ENCODE measurements at places on chromosomes 11 and 22.
A peak's percentile ranks its signal among the peaks of the same experiment; 100 is the strongest.

GRCh38 chr22:21018314-21018713 lies 3.3 kb downstream of the P2RX6 start:
- no peak for DNase-seq

GRCh38 chr11:116384876-116385275 lies 387.9 kb downstream of the BUD13 start:
- no peak for DNase-seq

DNA sequence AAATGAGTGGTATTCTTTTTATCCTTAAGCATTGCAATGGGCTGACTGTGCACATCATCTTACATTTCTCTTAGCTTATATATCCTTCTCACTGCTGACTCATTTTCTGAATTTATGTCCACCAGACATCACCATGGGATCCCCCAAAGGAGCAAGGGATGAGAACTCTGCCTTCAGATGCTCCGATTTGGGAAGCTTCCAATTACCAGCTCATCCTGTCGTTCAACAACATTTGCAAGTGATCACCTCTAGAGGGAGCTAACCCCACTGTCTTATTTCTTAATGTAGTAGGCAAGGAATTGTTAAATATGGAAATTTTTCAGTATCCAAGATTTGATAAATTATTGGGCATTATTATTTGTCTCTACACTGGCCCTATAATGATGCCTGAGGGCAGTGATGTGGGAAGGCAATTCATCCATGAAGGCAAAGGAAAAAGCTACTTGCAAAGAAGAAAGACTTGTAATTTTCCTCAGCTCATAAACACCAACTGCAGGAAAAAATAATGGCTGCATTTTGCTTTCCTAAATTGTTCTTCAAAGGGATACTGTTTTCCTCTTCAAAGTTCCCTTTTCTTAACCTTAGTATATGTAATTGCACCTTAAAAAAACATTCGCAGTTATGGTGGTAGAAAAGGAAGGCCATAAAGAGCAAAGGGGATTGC lies 102.4 kb upstream of the FSHB start:
- DNase-seq: no peak

DNA sequence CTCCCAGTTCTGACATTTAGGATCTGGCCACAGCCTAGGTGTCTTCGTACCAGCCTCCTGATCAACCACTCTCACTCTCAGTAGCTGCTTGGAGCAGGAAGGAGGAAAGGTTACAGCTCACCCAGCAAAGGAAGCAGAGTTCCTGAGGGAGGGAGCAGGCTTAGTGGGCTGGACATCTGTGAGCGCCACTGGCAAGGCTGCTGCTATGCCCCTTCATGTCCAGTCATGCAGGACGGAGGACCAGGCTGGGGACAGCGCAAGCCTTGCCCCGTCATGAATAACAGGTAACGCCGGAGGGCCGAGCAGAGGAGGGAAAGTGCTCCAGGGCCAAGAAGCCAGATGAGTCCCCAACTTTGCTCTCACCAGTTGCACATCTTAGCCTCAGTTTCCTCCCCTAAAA lies 25.8 kb downstream of the TPST2 start:
- no peak for DNase-seq

DNA sequence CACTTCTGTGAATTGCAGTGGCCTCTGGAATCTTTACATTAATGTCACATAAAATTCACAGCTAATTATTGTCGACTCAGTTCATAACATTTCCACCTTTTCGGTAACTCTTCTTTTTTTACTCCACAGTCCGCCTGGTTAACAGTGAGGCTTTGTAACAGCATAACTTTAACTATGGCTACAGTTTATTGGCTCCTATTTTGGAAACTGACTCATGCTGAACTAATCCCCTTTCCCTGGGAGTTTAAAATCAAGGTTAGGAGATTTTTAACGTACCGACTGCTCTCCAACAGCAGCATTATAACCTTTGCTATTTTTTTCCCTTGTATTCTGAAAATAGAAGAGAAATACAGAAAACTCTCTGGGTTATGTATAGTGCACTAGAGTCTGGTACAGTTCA lies 3.2 kb upstream of the POGLUT3 start:
- DNase-seq: no peak

DNA sequence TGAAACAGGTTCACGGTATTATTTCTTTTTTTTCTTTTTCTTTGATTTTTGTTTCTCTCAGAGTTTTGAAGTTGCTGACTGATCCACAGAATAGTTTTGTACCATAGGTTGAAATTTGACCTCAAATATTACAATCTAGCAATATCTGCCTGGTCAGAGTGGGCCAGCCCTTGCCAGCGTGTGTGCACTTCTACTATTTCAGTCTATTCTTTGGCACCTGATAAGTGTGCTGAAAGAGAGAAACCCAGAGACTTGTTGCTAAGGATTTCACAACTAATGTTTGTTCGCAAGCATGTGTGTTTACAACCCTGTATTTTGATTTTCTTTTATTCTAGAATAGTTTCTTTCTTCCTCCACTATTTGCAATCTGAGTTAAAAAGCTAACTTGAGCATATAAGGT lies 1125.2 kb upstream of the CNTN5 start:
- no peak for DNase-seq

DNA sequence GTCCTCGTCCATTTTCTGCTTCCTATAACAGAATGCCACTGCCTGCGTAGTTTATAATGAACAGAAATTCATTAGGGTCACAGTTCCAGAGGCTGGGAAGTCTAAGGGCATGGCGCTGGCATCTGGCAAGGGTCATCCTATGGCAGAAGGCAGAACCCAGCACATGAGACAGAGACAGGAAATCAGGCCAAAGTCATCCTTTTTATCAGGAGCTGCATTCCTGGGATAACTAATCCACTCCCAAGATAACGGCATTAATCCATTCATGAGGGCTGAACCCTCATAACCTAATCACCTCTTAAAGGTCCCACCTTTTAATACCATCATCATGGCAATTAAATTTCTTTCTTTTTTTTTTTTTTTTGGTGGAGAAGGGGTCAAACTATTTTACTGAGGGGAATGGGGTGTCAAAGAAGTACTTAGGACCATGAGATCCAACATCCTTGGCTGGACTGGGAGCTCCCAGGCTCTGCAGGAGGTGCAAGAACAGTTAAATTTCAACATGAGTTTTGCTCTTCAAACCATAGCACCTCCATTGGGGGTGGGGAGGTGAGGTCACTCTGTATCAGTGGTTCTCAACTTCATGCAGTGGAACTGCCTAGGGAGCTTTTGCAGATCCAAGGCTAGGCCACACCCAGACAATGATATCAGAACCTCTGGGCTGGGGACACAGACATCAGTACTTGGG lies 4.4 kb downstream of the TMEM109 start:
- no peak for DNase-seq

GRCh38 chr11:67227726-67228125 lies 38.5 kb upstream of the GRK2 start:
- DNase-seq: no peak

DNA sequence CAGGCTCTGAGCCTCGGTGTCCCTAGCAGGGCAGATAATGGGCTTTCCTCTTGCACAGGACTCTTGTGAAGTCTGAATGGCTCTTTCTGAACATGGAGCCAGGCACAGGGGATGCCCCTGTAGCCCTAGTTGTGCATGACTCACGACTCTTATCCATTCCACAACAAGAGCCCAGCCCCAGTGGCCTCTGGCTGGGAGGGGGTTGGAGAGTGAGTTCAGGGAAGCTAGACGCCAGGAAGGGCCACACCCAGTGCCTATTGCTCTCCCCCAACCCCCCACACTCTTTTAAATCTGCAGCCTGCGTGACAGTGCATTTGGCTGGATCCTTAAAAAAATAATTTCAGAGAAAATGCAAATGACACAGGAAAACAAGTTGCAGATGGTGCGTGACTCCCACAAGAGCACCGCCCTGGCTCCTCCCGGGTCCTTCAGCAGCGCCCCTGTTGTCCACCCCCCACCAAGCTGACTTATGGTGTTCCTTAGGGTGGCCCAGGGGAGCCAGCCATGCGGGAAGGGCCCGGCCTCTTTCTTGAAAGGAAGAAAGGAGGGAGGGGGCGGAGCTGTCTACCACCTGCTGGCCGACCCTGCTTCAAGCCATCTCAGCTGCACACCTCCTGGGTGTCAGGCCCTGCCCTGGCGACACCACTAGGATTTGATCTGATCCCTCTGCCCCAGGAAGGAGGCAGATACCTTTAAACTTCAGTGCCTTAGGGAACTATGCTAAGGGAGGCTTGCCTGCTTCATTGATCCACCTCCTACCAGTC lies 74.7 kb downstream of the MN1 start:
- no peak for DNase-seq

GRCh38 chr11:125337836-125338834 lies 157.9 kb downstream of the FEZ1 start:
- DNase-seq: no peak

GRCh38 chr11:108351468-108351867 lies 115.9 kb downstream of the C11orf65 start:
- DNase-seq: no peak

DNA sequence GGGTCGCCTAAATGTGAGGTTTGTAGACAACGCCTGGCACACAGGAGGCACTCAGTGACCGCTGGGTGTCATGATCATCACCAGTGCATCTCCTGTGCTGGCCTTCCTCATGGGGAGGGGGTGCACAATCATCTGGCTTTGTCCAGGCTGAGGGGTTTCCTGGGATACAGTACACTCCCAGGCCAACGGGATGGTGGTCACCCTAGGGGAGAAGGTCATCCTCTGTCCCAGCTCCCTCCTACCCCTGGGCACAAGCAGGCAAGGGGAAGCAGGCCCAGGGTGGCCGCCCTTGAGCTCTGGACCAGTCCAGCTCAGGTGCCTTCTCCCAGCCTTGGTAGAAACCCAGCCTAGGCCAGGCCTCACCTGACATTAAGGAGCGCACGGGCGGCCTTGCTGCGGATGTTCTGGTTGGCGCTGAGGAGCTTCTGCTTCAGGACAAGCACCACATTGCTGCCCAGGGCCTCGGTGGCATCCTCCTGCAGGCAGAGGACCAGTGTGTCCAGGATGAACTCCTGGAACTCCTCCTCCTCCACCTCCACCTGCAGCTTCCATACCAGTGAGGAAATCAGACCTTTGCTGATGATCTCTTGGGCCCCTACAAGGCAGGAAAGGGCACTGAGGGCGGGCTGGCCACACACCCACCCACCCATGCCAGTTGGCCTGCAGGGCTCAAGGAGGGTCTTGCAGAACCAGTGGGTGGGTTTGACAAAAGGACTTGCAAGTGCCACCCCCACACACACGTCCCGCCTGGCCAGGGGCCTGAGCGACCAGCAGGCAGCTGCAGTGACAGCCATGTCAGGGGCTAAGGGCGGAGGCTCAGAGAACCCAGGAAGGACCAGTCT lies 6.6 kb upstream of the GNAZ start:
- DNase-seq: no peak

- DNase-seq: no peak
Measured at GRCh38 chr22:42154293-42155052, 23.9 kb upstream of the CYP2D6 start.

DNA sequence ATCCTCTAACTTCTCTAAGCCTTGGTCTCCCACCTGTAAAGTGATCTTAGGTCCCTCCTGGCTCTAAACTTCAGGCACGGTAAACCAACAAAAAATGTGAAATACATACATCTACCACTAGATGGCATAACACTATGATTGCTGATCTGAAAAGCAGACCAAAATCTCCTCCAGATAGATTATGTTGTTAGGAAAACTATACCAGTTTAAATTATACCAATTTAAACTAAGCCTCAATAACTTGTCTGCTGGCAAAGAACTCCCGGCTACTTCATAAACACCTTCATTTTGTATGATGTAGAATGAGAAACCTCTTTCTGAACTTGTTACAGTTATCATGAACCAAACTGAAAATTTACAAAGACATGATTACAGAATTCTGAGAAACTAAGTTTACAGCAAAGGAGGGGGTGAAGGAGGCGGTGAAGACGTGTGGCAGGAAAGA lies 85.9 kb downstream of the SBF2 start:
- no peak for DNase-seq

DNA sequence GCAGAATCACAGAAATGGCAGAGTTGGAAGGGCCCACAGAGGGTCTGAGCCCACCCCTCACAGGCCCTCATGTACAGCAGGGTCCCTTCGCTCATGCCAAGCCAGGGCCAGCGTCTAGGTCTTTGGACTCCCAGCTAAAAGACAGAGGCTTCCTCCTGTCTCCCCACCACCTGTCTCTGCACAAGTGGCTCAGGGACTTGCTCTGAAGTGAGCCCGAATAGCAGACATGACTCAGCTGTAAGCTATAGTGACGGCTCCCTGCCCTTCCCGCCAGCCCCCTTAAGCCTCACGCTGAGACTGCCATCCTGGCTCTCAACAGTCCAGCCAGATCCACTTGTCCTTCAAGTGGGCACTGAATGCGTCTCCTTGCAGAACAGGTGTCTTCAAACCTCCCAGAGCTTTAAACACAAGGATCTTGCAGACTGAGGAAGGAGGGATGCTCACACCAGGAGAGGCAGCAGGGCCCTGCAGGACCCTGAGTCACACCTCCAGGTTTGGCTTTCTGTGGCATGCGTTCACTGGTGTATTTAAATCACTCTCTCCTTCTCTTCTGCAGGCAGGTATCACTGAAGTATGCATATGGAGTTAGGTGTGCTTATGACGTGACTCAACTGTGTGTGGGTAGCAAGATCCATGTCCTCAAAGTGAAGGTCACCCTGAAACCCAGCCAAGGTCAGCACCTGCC lies 154.9 kb downstream of the CACNA1I start:
- no peak for DNase-seq

- DNase-seq: no peak
Measured at GRCh38 chr11:2777386-2777785, 77.6 kb upstream of the KCNQ1OT1 start.

DNA sequence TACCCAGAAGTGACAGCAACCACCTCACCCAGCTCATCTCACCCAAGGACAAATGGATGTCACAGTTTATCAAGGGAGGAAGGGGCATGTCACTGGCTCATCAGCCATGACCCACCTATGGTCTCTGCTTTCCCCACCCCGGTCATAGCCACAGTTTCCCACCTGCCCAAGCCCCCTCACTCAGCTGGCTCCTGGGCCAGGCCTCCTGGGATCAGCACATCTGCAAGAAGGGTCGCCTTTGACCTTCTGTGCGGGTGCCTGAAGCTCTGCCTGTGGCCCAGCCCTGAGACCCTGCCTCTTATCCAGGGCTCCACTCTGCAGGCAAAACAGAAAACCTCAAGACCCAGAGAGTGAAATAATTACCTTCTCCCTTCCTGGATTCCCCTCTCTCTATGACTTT lies 236.4 kb downstream of the BUD13 start:
- DNase-seq: no peak

DNA sequence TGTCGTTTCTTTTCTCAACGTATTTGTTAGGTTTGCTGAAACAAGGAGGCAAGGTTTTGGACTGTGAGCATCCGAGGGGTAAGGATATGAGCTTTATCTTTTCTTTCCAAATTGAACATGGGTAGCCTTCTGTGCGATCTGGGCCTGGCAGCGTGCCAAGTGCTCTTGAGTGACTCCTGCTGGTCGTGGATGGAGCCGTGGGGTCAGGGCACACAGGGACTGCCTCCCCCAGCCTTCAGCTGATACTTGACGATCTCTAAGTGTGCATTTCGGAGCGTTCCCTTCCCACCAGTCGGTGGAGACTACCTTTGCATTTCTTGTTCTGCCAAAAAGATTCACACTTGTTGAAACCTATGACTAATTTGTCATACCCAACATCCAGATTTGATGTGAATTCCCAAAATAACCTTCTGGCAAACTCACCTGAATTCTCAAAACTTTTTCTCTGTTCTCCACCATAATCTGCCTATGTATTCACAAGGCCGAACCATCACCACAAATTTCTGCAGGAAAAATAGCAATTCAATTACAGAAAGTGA lies 40.1 kb upstream of the CLMP start:
- peak; percentile 52 for DNase-seq

Measured in stimulated activated CD4-positive, alpha-beta T cell treated with anti-CD3 and anti-CD28 coated beads, Interleukin-2, amount 100 ng/mL, for 24 hours (primary cell).